ENCODE measurements at places on chromosomes 3 and 15.

- no peak for DNase-seq
Observed at GRCh38 chr15:56469483-56469882, 4.5 kb upstream of the MNS1 start.

DNA sequence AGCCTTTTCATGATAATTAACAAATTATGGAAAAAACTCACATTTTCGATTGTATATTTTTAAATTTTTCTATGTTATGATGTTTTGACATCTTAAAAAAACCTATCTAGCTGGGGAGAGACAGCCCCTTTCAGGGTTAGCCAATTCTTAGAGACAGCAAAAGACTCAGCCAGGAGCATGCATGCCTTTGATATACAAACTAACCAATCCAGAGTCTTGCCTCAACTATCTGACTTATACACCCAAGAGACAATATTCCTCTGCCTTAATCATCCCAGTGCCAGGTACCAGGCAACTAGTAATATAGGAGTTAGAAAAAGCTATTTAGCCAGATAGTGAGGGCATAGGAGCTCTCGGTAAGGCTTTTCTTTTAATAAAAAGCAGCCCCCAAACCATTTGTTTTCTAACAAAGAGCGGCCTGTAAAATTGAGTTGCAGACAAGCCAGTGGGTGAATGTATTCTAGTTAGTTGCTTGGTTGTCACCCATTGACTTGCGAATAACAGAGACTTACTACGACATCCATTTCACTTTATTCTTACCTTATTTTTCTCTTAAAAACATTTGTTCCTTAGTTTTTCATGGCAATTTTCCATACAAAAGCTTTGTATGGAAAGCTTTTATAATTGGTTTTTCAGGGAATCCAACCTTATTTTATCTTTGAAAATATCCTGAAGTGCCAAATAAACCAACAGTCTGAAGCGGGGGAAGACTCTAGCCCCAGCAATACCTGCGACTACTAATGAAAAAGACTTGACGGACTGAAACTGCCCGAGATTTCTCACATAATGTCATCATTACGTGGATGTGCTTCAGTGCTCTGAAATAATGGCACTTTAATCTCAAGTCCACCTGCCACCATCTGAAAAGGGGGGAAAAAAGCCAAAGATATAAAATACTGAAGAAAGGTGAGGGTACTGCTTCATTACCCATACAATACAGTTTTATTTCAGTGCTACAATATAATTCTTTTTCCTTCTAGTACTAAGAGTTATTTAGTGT, 64.6 kb upstream of the ATP2C1 start:
- DNase-seq, result no peak

DNA sequence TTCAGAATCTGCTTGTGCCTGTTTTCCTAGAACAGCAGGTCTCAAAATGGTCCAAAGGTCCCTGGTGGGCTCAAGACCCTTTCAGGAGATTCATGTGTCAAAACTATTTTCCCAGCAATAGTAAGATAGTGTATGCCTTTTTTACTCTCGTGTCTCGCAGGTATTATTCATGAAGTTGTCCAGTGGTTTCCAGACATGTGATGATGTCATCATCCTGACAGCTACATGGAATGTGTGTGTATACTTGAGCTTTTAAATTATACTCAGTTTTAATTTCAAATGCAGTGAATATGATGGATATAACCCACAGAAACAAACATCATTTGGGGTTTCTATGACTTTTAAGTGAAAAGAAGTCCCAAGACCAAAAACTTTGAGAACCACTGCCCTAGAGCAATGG, 288.6 kb downstream of the NTRK3 start:
- no peak for DNase-seq

GRCh38 chr15:101458158-101458900, 31.2 kb downstream of the PCSK6 start:
- DNase-seq, result no peak

DNA sequence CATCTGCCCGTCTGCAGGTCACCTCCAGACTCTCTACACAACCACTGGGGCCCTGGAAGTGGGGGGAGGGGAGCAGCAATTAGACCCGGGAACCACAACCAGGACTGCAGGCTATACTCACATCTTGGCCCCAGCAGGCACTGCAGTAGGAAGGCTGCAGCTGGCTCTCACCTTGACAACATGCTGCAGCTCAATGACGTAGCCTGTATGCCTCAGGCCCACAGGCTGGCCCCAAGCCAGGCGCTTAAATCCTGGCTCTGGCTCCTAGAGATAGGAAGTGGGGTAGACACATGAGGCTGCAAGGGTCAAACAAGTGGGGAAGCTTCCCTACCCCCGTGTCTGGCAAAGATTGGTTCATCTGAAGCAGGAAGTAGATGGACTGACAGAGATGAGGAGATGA, 4.6 kb upstream of the QRICH1 start:
- DNase-seq, result no peak

DNA sequence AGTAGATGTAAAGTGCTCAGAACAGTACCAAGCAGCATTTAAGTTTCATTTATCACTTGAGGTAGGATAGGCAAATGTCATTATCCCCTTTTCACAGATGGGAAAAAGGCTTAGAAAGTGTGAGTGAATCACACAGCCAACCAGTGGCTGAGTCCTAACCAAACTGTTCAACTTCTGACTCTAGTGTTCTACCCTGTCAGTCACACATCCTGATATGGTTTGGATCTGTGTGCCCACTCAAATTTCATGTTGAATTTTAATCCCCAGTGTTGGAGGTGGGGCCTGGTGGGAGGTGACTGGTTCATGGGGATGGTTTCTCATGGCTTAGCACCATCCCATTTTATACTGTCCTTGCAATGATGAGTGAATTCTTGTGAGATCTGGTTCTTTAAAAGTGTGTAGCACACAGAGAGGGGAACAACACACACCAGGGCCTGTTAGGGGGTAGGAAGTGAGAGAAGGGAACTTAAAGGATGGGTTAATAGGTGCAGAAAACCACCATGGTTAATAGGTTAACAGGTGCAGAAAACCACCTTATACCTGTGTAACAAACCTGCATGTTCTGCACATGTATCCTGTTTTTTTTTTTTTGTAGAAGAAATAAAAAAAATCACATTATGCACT, 304.7 kb downstream of the SUCLG2 start:
- no peak for DNase-seq

- no peak for DNase-seq
Observed at GRCh38 chr15:38217191-38217595, 35.4 kb upstream of the SPRED1 start.

- DNase-seq, result no peak
Observed at GRCh38 chr15:67127331-67127664, 61.9 kb downstream of the SMAD3 start.

GRCh38 chr3:7630925-7631324, 770.0 kb downstream of the GRM7 start:
- DNase-seq, result no peak

- DNase-seq, result no peak
Observed at GRCh38 chr15:80662129-80662528, 33.0 kb upstream of the ABHD17C start.

DNA sequence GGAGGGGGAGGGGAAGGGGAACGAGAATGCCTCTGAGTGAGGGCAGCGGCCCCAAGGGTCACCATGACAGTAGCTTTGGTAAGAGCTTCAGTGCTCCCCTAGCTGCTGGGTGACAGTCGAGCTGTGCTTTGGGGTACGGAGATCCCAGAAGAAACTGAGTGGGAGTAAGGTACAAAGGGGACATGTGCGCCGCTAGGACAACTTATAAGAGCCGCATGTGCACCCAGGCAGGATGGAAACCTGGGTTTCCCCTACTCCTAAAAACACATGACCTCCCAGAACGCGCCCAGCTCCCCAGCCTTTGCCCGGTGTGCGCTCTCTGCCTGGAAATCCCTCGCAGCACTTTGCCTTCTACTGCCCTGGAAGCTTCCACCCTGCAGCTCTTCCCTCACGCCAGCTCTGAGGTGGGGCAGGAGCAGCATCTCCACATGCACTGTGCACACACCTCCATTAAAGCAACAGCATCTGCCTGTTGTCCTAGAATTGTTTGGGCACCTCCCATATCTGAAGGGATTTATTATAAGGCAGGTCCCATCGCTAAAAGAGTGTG, 232.2 kb downstream of the ADAMTS17 start:
- no peak for DNase-seq

GRCh38 chr15:81174125-81174791, 22.4 kb upstream of the IL16 start:
- no peak for DNase-seq

DNA sequence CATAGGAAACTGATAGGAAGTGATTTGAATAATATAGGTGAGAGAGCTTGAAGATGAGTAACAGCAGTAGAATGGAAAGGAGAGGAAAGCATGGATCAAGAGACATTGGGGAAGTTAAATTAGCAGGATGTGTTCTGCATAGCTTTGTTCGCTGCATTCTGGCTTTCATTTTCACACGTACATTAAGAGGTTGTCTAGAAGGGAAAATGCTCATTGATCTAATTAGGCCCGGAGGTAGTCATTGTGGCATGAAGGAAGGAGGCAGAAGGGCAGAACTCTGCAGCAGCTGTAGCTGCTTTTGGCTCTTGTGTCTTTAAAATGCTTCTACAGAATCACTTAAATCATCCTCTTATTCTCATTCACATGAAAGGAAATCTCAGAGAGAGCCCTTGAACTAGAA, 40.3 kb downstream of the KCNAB1 start:
- DNase-seq, result peak; percentile 7

DNA sequence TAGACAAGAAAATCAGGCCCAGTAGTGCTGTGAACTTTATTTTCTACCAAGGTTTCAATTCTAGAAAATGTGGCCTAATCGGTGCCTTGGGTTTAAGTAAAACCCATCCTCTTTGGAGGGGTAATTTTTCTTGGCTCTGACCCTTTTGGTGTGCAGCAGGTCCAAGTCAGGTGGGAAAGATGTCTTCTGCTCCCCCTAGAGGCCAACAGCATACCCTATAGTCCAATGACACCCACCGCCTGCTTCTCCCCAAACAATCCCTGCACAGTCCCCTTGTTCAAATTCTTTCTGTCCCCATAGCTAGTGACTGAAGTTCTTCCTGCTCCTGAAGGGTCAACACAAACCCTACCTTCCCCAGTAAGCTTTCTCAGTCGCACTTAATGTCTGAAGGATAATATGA, 261.8 kb upstream of the GOLGA6L4 start:
- no peak for DNase-seq

- DNase-seq, result no peak
Observed at GRCh38 chr3:37171144-37171543, 3.2 kb downstream of the LRRFIP2 start.
